GM12865 (cell line): ENCODE measurements at places on chromosomes 4 and X.

DNA sequence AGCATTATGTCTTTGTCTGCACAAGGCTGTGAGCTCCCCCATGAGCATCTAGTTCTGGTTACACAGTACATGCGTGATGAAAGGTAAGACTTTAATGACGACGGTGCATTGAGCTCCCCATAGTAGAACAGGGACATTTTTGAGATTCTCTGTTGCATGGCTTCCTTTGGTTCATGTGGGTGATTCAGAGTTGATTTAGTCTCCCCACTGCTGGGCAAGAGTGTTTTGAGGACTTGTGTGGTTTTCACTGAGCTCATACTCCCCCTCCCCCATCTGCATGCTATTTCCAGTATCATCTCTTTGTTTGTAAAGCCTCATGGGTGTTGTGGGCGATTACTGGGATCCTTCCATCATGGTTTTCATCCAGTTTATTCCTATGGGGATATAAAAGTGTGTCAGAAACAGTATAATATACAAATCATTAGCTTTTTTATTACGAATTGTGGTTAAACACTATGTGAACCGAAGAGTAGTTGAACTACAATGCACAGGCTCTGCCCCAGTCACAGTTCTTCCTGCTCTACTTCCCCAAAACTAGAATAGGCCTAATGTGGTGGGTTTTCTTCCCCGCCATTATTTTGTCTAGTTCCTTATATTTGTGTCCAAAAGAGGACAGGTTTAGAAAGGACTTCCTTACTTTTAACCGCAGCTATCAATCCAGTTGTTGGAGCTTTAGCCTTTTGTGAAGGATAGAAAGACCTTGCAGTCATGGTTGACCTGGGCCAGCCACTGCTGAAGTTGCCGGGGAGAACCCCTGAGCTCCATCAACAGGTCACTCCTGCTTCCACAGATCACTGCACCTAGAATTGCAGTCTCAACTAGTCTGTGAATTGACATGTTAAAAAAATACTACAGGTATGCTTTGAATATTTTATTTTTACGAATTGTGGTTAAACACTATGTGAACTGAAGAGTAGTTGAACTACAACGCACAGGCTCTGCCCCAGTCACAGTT lies 30.4 kb downstream of the KIT start:
- peak; percentile 28 for DNase-seq

GRCh38 chrX:15207994-15208393 lies 61.9 kb downstream of the ASB9 start:
- no peak for DNase-seq

GRCh38 chr4:40185830-40186664 lies 10.8 kb upstream of the RHOH start:
- DNase-seq: peak; percentile 94

DNA sequence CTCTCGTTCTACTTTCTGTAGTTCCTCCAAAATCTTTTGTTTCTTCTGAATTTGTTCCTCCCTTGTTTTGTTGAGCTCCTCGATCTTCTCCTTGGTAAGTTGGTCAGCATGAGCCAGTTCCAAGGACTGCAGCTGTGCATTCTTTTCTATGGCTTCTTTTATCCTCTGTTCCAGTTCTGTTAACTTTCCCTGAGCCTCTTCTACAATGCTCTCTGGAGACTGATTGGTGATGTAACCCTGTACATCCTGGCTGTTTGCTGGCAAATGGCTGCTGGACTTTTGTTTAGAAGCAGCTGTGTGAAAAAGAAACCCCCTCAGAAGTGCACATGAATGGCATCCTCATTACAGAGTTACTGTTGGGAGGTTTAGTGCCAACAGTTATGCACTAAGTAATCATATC lies 70.5 kb upstream of the COX18 start:
- no peak for DNase-seq

DNA sequence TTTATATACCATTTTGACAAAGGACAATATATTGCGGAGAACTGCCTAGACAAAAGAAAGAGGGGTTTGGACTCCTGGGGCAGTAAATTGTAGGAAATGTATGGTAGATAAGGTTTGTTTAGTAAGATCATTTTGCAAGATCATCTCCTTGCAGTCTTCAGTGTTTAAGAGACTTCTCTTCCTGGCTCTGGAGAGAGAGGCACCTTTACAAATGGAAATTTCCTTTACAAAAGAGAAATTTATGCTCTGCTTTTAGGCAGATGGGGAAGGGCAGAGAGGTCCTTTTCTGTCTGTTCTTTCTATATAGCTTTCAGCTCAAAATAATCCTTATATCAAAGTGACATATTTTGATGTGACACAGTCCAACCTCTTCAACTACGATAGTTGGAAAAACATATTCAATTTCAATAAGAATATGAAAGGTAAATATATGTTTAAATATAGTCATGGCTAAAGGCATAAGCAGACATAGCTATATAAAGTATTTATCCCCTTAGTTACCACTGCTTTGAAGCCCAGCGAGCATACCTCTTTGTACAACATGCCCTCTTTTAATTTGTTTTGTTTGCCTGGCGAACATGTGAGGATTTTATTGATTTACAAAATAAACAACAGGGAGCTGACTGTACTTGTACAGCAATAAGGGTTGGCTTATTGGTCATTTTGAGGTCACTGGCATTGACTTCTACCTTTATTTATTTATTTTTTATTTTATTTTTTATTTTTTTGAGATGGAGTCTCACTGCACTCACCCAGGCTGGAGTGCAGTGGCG lies 65.2 kb downstream of the TRIM2 start:
- no peak for DNase-seq

GRCh38 chr4:19486400-19486799 lies 765.3 kb upstream of the SLIT2 start:
- DNase-seq: no peak

GRCh38 chr4:46924789-46925529 lies 15.9 kb upstream of the COX7B2 start:
- DNase-seq: no peak

- DNase-seq: no peak
These were observed 95.0 kb downstream of the ZNF827 start for GRCh38 chr4:145843639-145844038.

DNA sequence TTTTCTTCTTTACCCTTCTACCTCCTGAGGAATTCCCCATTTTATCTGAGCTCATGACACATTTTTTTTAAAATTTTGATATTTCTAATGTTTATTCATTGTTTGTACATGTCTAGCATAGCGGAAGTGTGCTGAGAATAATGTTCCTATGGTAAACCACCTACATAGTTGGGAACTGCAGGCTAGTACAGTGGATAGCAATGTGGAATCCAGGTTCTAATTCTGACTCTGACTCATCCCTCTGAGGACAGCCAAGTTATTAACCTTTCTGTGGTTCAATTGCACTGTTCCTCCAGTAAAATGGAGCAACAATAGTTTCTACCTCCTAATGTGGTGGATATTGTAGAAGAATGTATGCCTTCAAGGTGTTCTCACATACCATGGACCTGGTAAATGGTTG lies 20.6 kb upstream of the APELA start:
- DNase-seq: no peak

- DNase-seq: peak; percentile 19
These were observed 15.6 kb downstream of the PGK1 start for GRCh38 chrX:78119521-78120227.

DNA sequence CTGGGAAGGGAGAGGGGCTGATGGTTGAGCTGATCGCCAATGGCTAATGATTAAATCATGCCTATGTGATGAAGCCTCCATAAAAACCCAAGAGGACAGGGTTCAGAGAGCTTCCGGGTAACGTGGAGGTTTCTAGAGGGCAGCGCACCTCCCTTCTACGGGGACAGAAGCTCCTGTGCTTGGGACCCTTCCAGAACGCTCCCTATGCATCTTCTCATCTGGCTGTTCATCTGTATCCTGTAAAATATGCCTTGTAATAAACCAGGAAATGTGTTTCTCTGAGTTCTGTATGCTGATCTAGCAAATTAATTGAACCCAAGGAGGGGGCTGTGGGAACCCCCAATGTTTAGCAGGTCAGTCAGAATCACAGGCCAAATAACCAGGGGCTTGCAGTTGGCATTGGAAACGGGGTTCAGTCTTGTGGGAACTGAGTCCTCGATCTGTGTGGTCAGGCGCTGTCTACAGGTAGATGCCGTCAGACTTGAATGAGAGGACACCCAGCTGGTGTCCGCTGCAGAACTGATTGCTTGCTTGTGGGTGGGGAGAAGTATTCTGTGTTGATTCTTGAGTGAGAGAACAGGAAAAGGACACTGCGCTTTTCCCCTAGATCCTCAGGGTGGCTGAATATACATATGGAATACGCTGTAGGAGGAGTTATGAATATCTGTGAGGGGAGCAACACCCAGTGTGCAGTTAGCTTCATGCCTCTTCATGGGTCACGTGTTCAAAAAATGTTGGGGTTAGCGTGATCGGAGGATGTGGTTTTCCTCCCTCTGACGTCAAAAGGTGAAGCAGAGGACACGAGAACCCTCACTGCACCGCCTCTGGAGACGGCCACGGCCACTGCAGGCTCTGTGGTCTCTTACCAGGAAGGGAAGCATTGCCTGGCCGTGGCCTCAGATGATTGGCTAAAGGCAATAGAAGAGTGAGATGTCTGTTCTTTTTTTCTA lies 29.2 kb downstream of the HTT-AS start:
- DNase-seq: peak; percentile 81

GRCh38 chr4:165874791-165875371 lies 1.8 kb downstream of the TLL1 start:
- no peak for DNase-seq

GRCh38 chrX:54602563-54602962 lies 72.5 kb downstream of the GNL3L start:
- no peak for DNase-seq

DNA sequence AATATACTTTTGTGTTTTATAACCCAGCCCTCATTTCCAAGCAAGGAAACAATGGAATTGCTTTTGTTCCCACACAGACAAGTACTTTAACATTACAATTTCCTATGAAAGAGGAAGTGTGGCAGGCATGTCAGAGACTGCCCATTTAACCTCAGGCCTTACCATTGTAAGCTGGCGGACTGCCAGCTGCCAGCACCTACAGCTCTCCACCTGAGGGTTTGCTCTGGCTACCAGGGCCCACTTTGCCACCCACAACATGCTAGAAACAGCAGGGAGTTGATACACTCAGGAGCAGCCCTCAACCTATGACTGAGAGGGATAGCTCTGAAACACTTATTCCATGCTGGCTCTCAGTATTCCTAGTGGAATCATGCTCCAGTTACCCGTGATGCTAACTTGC lies 152.3 kb upstream of the PRDX4 start:
- no peak for DNase-seq

DNA sequence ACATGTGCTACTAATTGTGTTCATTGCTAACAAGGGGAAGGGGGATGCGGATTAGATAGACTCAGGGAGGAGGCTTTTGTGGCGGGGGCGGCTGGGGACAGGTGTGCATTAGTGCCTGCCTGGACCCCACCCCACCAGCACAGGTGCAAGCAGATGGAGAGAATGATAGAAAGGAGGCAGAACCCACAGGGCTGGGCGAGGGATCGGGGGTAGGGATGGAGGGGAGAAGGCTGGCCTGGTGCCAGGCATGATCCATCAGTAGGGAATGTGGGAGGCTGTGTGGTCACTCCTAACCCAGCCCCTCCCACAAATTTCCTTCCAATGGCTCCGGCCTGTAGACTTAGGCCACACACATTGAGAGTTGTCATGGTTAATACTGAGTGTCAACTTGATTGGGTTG lies 30.5 kb upstream of the CRMP1 start:
- DNase-seq: no peak

DNA sequence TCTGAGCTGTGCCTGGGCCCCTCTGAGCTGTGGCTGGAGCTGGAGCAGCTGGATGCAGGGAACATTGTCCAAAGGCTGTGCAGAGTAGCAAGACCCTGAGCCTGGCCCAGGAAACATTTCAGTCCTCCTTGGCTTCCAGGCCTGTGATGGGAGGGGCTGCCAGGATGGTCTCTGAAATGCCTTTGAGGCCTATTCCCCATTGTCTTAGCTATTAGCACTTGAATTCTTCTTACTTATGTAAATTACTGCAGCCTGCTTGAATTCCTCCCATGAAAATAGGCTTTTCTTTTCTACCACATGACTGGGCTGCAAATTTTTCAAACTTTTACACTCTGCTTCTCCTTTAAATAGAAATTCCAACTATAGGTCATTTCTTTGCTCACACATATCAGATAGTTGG lies 349.8 kb upstream of the KLHL4 start:
- DNase-seq: no peak

DNA sequence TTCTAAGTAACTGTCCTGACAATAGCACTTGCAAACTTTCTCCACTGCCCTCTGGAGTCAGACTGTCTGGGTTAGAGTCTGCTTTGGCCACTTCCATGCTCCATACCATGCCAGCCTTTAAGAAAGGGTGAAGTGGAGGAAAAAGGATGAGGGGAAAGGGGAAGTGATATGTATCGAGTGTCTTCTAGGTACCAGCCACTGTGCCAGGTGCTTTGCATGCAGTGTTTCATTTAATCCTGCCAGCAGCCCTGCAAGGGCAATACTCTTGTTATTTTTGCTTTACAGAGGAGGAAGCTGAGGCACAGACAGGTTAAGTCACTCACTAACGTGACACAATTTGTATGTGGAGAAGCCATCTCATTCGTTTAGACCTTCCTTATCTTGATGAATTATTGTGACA lies 55.6 kb downstream of the RTL9 start:
- DNase-seq: no peak

DNA sequence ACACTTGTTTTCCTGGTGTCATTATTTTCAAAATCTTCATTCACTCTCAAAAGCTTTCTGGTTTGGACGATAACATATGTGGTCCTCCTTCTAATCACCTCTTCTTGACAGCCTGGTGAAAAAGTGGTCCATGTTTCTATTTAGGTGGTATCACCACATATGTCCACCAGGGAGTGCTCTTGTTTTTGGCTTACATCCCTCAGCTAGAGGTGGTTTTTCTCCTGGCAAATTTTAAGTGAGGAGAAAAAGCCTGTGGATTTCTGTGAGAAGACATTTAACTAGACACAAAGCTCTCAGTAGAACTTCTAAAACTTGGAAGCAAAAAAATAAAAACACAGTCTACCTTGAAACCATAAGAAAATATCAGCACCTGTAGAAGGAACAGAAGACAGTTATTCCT lies 58.0 kb upstream of the FRMPD4 start:
- DNase-seq: peak; percentile 25

DNA sequence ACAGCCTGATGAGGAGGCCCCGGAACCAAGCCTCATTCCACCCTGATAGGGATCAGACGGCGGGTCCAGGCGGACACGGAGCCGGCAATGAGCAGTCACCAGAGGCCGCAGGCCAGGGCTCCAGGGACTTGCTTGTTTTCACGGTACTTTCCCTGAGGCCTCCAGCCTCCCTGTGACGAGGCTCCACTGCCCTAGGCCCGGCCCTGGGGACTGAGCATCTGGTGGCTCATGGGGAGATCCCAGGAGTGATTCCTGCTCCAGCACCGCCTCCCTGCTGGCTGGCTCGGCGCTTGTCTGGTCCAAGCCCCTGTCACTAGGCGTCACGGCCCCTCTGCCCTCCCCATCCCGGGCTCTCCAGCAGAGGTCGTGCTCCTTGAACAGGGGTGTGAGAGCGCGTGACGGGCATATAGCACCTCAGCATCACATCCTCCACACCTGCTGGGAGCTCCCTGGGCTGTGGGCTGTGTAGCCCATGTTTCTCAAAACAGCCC lies 14.1 kb downstream of the HTRA3 start:
- DNase-seq: no peak

DNA sequence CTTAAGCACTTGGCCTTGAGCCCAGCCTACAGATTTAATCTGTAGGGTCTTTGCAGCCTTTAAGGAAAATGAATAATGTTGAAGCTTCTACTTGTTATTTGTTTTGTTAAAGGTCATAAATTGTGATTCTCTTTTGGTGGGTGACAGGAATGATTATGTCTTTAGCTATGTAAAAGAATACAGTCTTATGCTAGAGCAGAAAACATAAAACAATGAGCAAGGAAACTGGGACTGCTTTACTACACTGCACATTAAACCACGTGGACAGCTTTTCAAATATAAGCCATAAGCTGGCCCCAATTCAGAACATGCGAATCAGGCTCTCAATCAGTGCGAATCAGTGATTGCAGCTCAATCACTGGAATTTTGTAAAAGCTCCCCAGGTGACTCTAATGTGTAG lies 40.9 kb upstream of the TBC1D19 start:
- no peak for DNase-seq
